ENCODE measurements at places on chromosomes 12 and 14.

GRCh38 chr12:51901881-51902280 is 5.4 kb upstream of the ACVRL1 start:
- no peak for DNase-seq

DNA sequence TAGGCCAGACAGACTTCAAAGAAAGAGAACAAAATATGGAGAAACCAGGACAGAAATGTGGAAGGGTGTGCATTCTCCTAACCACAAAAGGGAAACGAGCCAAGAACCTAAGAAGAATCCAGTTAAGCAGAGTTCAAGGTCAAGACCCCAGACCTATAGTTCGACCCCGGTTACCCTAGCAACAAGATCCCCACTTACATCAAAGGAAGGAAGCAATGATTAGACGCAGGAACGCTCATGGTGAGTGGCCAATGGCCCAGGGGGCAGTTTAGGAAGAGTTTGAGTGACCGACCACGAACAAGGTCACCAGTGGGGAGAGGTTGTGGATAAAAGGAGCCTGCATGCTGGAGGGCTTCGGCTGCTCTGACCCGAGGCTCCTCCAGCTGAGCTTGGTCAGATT is 36.2 kb downstream of the OAS2 start:
- DNase-seq: no peak

DNA sequence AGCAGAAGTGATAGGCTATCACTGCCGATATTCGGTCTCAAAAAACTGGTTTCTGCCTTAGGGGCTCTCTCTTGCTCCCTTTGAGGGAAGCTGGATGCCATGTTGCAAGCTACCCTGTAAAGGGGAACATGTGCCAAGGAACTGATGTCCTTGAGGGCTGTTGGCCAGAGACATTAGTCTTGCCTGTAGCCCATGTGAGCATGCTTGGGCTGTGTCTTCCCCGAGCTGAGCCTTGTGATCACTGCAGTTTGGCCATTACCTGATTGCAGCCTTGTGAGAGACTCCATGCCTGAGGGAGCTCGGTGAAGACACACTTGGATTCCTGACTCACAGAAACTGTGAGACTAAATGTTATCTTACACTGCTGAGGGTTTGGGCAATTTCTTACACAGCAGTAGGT is 18.8 kb downstream of the RTRAF start:
- DNase-seq: no peak

DNA sequence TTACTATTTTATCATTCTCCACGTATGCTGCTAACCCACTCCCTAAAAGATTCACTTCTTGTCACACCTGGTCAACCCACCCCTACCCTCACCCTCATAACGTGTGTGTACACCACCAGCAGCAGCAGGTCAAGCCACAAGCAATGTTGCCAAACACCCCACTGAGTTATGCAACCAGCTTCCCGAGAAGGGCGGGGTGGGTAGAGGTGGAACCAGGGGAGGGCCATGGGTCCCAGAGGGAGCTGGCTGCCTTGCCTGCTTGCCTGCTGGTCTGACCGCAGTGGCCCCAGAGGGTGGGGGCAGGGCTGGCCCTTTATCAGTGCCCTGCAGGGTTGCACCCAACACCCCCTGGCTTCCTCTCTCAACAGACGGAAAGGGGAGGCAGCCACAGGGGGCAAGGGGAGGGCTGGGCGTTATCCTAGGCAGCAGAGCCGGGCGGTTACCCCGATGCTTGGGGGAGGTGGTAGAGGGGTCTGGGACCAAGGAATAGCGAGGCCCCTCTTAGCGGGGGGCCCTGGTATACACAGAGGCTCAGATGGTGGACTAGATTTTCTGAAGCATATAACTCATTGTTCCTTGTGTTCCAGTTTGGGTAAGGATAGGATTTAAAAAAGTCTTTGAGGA is 3.5 kb upstream of the NFE2 start:
- DNase-seq: no peak

DNA sequence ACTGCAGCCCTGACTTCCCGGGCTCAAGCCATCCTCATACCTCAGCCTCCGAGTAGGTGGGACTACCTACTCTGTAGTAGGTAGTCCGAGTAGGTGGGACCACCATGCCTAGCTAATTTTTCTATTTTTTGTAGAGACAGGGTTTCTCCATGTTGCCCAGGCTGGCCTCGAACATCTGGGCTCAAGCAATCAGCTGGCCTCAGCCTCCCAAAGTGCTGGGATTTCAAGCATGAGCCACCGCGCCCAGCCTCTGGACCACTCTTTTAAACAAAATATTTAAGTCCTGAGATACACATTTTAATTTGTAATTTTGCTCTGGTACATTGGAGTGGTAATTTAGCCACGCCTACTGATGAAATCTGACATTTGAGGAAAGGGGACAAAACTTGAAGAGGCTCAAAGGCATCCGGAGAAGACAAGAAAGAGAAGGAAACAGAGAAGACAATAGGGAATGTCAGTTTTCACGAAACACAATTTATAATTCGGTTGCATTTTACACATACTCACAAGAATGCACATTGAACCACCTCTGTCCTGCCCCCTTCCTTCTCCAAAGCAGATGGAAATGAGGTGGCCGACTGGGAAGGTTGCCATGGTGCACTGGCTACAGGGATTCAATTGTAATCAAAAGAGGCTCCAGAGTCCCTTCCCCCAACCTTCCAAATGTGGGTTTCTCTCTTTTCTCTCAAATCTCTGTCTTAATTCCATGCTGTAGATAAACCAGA is 9.7 kb upstream of the TUBA1A start:
- DNase-seq: no peak

DNA sequence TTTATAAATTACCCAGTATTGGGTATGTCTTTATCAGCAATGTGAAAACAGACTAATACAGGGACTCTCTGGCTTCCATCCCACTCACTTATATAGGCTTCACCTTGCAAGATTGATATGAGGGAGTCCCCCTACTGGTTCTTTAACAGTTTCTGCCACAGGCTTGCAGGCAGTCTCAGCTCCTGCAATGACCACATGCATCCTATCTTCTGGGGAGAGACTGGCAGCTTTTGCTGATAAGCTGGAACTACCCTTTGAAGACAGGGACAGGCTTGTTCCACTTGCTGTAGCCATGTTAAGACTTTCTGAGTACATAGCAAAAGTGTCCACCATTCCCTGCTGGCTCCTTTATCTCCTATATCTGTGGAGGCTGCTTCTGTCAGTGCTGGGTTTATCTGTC is 531.7 kb upstream of the FLRT2 start:
- DNase-seq: no peak

- no peak for DNase-seq
These were observed 1009.5 kb upstream of the TMEM132C start for GRCh38 chr12:127257366-127257935.

DNA sequence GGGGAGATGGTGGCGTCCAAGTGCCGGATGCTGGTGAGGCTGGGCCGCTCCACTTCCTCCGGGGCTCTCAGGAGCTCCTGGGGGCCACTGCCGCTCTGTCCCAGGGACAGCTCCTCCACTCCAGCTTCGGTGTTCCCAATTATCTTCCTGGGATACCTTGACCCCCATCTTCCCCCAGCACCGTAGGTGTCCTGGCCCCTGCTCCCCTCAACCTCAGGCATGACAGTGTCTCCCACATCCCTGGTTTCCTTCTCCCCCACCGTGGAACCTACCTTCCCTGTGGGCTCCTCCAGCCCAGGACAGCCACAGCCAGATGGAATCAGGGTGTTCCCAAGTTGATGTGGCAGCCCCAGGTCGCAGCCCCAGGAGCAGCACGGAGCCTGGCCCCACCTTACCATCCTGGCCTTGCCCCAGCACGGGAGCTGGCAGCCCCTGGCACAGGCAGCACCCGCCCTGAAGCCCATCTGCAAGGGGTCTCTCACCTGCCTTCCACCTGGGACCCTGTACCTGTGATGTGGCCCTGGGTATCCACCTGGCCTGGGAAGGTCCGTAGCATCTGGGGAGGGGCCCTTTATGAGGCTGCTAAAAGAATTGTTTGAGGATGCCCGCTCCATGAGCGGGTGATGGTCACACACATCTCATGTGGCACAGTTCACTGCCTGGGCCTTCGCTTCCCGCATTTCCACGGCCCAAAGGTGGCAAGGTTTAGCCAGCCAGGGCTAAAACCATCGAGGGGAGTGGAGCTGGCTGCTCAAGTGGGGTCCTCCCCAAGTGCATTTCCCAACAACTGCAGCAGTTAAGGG is 4.1 kb downstream of the TMEM121 start:
- no peak for DNase-seq

GRCh38 chr12:57370072-57370471 is 60.8 kb downstream of the R3HDM2 start:
- no peak for DNase-seq

- no peak for DNase-seq
These were observed 161.7 kb downstream of the DPF3 start for GRCh38 chr14:72732022-72732780.

- no peak for DNase-seq
These were observed 252.4 kb upstream of the EGLN3 start for GRCh38 chr14:34203251-34203722.

DNA sequence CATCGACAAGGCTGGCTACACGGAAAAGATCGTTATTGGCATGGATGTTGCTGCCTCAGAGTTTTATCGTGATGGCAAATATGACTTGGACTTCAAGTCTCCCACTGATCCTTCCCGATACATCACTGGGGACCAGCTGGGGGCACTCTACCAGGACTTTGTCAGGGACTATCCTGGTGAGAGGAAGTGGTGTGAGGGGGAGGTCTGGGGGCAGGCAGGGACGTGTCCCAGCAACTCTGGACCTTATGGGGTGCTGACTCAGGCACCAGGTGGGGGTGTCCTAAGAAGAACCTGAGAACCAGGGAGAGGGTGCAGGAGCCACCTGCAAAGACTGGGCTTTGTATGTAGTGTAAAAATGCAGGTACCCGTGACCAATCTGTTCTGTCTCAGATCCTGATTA is 5.2 kb downstream of the ENO2 start:
- DNase-seq: no peak

DNA sequence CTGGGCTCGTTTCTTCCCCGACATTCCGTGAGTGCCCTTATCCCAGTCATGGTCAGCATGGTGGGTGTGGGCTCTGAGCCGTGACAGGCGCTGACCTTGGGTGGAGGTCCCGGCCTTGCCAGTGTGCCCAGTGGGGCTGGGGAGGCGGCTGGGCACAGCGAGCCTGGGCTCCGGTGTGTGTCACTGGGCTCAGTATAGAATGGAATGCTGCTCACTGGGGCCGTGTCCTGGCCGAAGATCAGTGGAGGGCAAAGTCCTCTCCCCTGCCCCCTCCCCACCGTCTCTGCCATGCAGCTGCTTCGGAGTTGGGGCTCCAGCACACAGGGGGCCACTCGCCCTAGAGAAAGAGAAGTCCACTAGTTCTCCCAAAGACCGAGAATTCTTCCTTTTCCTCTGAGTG is 164.4 kb downstream of the TSPAN9 start:
- DNase-seq: no peak

DNA sequence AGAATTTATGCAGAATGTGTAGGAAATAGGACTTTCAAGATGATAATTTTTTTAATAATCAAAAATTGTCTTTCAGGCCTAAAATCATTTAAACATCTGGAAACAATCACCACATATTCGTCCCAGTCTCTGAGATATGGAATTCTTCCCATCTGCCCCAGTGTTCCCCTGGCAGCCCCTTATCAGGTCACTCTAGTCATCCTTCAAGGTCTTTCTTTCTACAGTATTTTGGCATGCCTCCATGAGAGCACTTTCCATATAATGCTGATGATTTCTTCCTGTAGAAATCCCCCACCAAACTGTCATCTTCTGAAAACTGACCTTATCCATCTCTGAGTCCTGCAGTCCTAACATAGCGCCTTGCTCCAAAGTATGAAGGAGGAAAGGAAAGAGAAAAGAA is 422.1 kb downstream of the RPS29 start:
- no peak for DNase-seq

DNA sequence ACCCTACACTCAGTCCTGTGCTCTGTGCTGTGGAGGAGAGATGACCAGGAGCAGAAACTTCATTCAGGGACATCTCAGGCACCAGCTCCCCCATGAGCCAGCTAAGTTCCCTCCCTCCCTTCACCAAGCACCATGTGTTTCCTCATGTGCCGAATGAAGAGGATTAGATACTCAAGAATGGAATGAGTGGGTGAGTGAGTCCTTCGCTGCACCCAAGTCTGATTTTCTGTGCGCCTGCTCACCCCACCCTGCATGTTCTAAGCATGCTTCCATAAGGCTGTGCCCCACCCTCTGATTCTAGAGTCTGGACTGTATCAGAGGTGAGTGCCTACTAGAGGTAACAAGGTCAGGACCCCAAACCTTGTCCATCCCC is 12.1 kb downstream of the SERPINA5 start:
- DNase-seq: no peak

GRCh38 chr12:47249719-47250357 is 170.1 kb upstream of the AMIGO2 start:
- no peak for DNase-seq

DNA sequence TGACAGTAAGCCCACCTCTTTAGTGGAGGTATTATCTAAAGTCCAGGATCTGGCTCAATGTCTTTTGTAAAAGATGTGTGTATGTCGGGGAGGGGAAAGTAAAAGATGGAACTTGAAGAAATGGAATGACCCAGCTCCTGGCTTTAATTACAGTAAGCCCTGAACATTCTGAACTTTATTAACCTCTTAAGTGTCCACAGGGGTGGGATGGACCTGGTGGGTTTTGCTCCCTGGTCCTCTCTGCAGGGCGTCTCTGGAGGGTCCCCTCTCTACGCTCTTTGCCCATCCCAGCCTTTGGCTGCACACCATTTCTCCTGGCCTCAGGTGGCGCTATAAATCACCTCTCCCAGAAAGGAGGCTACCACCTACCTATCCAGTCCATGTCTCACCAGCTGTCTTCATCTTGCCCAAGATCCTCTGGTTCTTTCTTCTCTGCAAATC is 3.7 kb upstream of the CISTR start:
- DNase-seq: no peak

GRCh38 chr14:59261334-59261733 is 72.9 kb downstream of the DAAM1 start:
- DNase-seq: no peak

GRCh38 chr12:103279444-103279843 is 216.3 kb downstream of the C12orf42 start:
- no peak for DNase-seq

DNA sequence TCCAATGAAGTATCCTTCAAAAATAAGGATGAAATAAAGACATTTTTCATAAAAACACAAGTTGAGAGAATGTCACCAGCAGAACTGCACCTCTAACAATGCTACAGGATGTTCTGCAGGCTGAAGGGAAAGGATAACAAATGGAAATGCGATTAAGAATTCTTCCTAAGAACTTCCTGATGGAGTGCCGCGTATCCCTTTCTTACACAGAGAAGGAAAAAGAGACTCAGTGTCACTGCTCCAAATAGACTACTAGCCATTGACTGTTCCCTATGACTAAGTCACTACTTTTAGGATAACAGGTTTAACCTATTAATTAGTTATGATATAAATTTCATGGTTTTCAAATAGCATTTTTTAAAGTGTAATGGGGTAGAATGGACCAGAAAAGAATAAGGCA is 3.2 kb downstream of the ANO2 start:
- DNase-seq: no peak

Measured in stimulated activated CD4-positive, alpha-beta T cell treated with anti-CD3 and anti-CD28 coated beads, Interleukin-15, amount 100 ng/mL, for 1 hour (primary cell).